Left ventricle myocardium inferior (tissue), 1 donor: ENCODE measurements at places on chromosomes 4 and X.

- H3K36me3 ChIP-seq = no peaks in the 10 kb centered on the region
- H3K27ac ChIP-seq = no peak overlapping the region
- no peak overlapping the region for H3K4me3 ChIP-seq
- H3K4me1 ChIP-seq = no peaks in the 10 kb centered on the region
- no peaks in the 10 kb centered on the region for H3K27me3 ChIP-seq
Measured at GRCh38 chr4:44121210-44121609, 327.4 kb downstream of the KCTD8 start.

DNA sequence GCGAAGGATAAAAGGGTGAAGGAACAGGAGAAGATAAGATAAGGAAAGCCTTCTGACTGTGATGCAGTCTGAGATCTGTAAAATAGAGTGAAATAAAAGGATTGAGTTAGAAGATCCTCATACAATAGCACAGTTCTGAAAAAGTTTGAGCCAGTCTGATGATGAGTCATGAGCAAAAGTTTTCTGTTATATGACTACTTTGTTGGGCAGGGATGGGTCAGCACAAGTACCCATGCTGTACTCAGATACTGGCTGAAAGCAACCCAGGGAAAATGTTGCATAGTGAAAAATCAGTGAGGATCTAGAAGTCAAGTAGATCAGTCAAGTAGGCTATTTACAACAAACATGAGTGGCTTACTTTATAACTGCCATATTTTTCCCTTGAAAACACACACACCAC, 253.5 kb downstream of the PCDH10 start:
- H3K4me1 ChIP-seq = no peaks in the 10 kb centered on the region
- no peak overlapping the region for H3K4me3 ChIP-seq
- H3K27me3 ChIP-seq = no peaks in the 10 kb centered on the region
- H3K36me3 ChIP-seq = no peaks in the 10 kb centered on the region
- DNase-seq = no peak

- peak overlapping the region; percentile 96 for H3K27ac ChIP-seq
- DNase-seq = peak; percentile 67
- H3K36me3 ChIP-seq = no peaks in the 10 kb centered on the region
Measured at GRCh38 chr4:75672461-75673026, 667 bp downstream of the G3BP2 start.

- no peak for DNase-seq
- H3K4me3 ChIP-seq = no peak overlapping the region
- peak overlapping the region; percentile 93 for H3K27ac ChIP-seq
- H3K4me1 ChIP-seq = peaks cover 86% of the 10 kb centered on the region
- H3K27me3 ChIP-seq = no peaks in the 10 kb centered on the region
- peaks cover 70% of the 10 kb centered on the region for H3K36me3 ChIP-seq
Measured at GRCh38 chr4:184400891-184401290, 73.5 kb downstream of the IRF2 start.

DNA sequence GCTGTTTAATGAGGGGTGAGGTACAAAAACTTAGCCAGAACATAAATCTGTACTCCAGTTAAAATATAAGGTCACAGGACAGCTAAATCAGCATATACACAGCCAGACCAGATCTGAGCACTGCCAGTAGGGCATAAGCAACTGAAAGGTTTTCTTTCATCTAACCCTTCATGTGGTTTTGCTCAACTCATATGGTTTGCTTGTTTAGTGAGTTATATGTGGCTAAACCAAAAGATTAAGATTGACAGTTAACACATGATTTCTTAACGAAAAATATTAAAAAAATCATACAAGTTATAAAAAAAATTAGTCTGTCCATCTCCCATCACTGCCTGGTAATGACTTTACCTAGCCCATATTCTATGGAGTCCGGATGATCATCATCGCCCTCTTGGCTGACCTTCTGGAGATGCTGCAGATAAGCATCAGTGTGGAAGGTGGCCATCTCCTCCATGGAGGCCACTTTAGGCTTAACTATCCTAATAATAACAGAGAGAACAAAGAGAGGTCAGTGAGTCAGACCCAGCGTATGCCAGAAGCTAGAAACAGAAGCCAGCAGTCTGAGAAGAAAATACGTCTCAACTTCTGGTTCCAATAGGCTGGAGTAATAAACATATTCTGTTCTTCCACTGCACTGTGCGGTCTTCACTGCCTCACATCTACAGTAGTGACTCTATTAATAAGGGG, 4.1 kb downstream of the HDAC8 start:
- peaks cover 30% of the 10 kb centered on the region for H3K36me3 ChIP-seq
- DNase-seq = no peak
- H3K4me3 ChIP-seq = no peak overlapping the region
- H3K27me3 ChIP-seq = no peaks in the 10 kb centered on the region
- peaks cover 7% of the 10 kb centered on the region for H3K4me1 ChIP-seq

DNA sequence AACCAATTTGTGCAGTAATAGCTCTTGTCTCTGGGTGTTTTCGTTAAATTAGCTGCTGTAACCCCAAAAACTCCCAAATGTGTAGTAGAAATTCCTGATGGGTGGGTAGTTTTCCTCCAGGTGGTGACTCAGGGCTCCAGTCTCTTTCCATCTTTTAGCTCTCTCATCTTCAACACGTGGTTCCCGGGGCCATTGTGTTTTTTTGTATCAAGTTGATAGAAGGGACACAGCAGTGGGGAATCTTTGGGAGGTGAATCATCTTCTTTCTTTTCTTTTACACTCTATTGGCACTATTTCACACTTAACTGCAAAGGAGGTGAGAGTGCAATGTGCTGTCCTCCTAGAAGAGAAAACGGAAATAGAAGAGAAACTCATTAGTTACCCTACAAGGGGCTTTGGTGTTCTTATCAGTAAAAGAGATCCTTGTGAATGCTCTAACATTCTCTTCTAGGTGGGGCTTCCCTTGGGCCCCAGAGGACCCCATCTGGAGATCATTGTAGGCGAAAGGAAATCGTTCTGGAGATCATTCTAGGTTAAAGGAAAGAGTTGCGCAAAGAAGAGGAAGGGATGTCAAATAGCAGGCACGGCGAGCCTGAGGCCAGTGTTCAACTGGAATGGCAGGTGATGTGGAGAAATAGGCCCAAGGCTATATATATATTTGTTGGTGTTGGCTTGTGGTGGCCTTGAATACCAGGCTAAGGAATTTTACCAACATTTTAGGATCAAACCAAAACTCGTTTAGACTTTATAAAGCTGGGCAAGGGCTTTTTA, 68.2 kb upstream of the ACSL1 start:
- no peaks in the 10 kb centered on the region for H3K27me3 ChIP-seq
- DNase-seq = no peak
- H3K4me1 ChIP-seq = peaks cover 42% of the 10 kb centered on the region
- no peaks in the 10 kb centered on the region for H3K36me3 ChIP-seq

- H3K27ac ChIP-seq = no peak overlapping the region
- H3K36me3 ChIP-seq = no peaks in the 10 kb centered on the region
- DNase-seq = no peak
Measured at GRCh38 chrX:39619182-39620009, 478.4 kb downstream of the BCOR start.

DNA sequence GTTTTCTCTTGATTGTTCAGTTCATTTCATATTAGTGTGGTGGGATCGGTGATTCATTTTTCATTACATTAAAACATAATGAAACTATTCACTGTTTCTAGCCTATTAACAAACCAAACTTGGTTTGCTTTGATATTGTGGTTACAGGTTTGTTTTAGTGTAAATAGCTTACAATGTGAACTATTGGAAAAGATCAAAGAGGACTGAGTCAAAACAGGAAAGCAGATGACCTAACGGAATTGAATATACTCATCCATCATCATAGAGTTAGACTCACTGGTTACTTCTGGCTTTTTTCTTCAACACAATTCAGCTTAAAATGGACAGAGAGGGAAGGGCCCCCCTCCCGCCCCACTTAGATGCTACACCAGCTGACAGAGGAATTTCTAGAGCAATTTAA, 616.2 kb upstream of the AADAT start:
- DNase-seq = no peak
- no peak overlapping the region for H3K27ac ChIP-seq
- no peaks in the 10 kb centered on the region for H3K27me3 ChIP-seq
